Cortex of kidney (tissue), 1 donor: ENCODE measurements at places on chromosomes 11 and 22.

GRCh38 chr11:113279591-113279990 is 34.8 kb upstream of the TTC12 start:
- no peak for DNase-seq

- peak; percentile 71 for DNase-seq
Observed at GRCh38 chr11:58578635-58579191, at the start of gene ZFP91. Gene ZFP91, plus strand, starts transcription at chr11:58579063. Its CDS starts 219 bp downstream, at chr11:58579282.

GRCh38 chr11:931385-931784 is 5.7 kb downstream of the AP2A2 start:
- no peak for DNase-seq

- no peak for DNase-seq
Observed at GRCh38 chr11:117766576-117766975, 30.4 kb downstream of the DSCAML1 start.

- DNase-seq = no peak
Observed at GRCh38 chr11:122804161-122804560, 34.1 kb upstream of the CRTAM start.

- DNase-seq = no peak
Observed at GRCh38 chr11:11016068-11016467, 158.2 kb upstream of the ZBED5 start.

DNA sequence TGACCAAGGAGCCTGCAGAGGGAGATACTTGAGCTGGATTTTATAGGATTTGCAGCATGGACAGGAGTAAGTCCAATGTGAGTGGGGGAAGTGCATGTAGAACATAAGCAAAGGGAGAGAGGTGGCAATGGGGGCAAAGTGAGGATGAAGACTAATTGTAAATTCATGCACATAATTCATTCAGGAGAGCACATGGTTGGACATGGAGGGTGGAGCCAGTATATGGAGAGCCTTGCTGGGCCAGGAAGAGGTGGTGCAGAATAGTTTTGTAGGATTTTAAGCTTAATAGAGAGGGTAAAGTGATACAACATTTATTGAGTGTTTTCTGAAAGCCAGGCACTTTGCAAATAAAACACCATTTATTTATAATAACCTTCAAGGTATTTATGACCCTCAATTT is 274.3 kb upstream of the C11orf87 start:
- no peak for DNase-seq
